ENCODE measurements at places on chromosomes 1 and 21. TPM values are rescaled to one million over a fixed set of nuclear protein-coding genes. Genes with fewer than 3 reads are reported as not detected.
A peak's percentile ranks its signal among the peaks of the same experiment; 100 is the strongest.

DNA sequence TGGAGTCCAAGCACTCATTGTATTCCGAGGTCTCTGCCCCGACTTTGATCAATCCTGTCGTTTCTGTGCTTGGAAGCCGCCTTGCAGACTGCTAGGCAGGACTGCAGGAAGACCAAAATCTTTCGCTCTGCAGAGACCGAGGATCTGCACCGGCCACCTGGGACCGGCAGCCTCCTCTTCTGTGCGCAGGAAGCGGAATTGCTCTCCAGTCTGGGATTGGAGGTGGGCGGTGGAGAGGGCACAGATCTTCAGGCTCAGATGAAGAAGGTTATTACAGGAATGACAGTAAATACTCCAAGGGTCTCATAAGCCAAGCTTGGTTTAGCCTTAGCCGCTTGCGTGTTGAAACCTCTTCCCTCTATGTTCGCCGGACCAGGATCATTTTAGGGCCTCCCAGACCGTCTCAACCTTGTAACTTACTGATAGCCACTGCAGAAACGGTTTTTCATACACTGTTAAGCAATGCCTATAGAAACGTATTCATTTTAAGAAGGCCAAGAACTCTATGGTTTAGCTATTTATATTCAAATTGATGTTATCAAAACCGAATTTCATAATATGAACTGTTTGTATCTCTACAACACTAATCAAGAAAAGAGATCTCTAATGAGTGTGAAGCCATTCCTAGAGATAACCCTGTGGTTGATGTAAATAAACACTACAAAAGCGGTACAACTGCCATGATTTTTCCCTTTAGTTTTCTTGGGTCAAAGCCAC, 1.1 kb downstream of the MIA3 start:
- no peak for DNase-seq

DNA sequence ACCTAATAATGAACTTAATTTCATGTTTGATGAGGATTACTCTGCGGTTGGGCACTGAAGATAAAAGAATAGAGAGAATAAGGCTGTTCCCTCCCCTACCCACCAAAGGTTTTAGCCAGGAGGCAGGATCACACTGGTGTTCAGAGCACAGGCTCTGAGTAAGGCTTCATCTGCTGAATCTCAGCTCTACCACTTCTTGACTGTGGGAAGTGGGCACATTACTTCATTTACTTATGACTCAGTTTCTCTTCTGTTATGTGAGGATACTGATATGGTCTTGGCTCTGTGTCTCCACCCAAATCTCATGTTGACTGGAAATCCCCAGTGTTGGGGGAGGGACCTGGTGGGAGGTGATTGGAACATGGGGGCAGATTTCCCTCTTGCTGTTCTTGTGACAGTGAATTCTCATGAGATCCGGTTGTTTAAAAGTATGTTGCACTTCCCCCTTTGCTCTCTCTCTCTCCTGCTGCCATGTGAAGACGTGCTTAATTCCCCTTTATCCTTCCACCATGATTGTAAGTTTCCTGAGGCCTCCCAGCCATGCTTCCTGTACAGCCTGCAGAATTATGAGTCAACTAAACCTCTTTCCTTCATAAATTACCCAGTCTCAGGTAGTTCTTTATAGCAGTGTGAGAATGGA, 79.7 kb downstream of the SMYD2 start:
- no peak for DNase-seq

- no peak for DNase-seq
These were observed 156.8 kb downstream of the ZBTB18 start for GRCh38 chr1:244207935-244208244.

DNA sequence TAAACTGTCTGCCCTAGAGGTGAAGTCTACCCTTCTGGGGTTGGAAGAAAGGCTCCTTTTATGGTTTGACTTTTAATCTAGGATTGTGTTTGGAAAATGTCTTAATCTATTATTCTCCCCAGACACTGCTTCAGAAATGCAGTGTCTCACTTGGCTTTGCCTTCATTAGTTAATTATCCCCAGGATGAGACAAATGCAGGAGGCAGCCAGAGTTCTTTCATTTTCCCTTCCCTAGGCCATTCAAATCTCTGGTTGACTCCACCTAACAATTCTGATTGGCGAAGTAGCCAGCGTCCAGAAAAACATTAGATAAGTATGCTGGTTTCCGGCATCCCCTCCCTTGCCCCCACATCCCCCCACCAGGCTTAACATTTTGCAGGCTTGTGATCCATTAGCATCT, 325.8 kb upstream of the PBX1 start:
- no peak for DNase-seq

GRCh38 chr1:10873189-10873588, 76.7 kb upstream of the CASZ1 start:
- DNase-seq, result no peak

Gene CAPN8
- not detected for total RNA-seq

Gene OR2M7
- not detected for total RNA-seq

GRCh38 chr1:98704474-98704873, 43.0 kb downstream of the SNX7 start:
- DNase-seq, result no peak

GRCh38 chr1:189658381-189658780, 819.3 kb downstream of the BRINP3 start:
- peak; percentile 60 for DNase-seq

Gene MPL
- not detected for total RNA-seq

GRCh38 chr1:82226186-82226505, 425.4 kb downstream of the ADGRL2 start:
- no peak for DNase-seq

DNA sequence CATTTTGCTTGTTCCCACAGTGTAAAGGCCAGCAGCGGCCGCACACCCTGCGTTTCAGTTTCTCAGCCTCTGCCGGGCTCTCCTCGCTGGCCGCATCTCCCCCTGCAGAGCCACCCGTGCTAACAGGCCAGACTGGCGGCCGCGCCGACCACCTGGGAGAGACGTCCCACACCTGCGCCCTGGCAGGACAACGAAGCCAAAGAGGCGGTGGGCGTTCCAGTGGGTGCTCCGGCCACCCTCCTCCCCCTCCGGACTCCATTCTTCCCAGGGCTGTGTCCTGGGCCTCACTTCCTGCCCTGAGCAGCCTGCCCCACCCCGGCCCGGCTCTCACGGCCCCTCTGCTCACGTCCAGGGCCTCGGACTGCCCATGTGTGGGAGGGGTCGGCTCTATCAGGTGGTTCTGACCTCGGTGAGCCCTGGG, 31.9 kb upstream of the SLC19A1 start:
- DNase-seq, result no peak

- DNase-seq, result no peak
These were observed 417.9 kb downstream of the PTBP2 start for GRCh38 chr1:97139512-97139911.

DNA sequence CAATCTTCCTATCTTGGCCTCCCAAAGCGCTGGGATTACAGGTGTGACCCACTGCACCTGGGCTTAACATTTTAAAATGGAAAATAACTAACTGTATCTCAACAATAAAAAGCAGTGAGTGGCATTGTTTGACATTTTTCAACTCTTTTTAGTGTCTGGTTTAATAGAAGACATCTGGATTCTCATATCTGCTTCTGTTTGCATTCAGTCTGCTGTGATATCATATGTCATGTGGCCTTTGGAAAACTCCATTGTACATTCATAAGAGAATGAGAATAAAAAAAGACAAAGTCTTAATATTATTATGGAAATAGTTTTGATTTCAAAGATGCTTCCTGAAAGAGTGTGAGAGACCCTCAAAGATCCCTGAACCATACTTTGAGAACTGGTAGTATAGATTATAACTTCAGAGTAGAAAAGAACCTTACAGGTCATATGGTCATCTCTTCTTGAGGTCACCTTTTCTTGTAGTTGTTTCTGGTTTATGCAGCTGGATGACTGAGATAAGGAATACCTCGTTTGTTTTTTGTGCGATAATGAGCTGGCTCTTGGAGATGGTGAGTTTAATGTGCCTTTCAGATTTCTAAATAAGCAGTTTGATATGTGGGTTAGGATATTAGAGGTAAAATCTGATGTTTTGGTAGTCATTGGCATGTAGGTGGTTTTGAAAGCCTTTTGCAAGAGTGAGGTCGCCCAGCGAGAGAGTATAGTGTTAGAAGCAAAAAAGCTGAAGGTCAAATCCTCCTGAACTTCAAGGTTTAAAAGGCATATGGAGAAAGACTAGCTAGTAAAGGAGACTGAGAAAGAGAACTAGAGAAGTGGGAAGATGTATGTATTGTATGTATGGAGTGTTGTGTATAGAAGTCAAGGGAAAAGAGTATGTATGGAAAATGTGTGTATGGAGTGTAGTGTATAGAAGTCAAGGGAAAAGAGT, 17.2 kb downstream of the CEP350 start:
- no peak for DNase-seq

DNA sequence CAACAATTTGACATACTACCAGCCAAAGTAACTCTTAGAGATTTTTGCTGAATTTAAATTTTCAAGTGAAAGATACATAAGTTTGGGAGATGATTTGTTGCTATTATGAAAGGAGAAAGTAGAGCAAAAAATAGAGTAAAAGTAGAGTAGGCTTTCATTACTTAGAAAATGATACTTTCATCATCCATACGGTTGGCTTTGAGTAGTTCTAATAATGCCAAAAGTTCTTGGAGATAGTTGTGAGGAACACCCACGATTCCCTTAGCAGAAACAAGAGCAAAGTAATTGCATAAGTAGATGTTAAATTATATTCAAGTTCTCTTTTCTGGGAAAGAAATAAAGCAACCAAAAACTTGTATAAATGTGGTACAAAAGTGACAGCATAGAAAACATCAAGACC, 95.0 kb upstream of the VAV3 start:
- DNase-seq, result no peak

- no peak for DNase-seq
These were observed 84.4 kb downstream of the HSF2BP start for GRCh38 chr21:43574741-43575472.

DNA sequence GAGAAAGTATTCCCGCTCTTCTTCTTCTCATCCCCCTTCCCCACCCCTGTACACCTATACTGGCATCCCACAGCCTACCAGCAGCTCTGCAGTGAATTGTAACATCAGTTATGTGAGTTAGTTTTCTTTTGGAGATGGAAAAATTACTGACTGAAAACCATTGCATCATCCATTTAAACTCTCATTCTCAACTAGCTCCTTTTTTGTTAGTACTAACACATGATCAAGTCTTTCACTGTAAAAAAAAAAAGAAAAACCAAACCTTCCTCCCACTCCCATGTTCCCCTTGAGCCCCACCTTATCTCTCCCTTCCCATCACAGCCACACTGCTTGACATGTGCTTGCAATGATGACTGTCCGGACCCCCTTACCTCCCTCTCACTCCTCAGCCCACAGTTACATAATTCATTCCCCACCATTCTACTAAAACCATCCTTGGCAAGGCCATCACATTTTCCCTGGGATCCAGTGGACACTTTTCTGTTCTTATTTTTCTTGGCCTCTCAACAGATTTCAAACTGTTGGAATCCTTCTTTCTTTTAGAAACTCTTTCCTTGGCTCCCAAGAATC, 23.2 kb upstream of the RAVER2 start:
- DNase-seq, result no peak

Gene TRIM17
- not detected for total RNA-seq

- DNase-seq, result no peak
These were observed 9.0 kb downstream of the SH2D2A start for GRCh38 chr1:156807627-156808026.

Gene CR1
- total RNA-seq, result not detected

GRCh38 chr1:24801176-24801575, 55.9 kb downstream of the CLIC4 start:
- no peak for DNase-seq

- DNase-seq, result no peak
These were observed 335.9 kb upstream of the DPYD start for GRCh38 chr1:98256700-98257099.

Gene TAF5L
- 25.9 TPM for total RNA-seq

- no peak for DNase-seq
These were observed 153.1 kb upstream of the CXADR start for GRCh38 chr21:17359781-17360180.

Gene RAB42
- 0.46 TPM for total RNA-seq

- DNase-seq, result no peak
These were observed 161.0 kb downstream of the PLXNA2 start for GRCh38 chr1:208083016-208083714.

DNA sequence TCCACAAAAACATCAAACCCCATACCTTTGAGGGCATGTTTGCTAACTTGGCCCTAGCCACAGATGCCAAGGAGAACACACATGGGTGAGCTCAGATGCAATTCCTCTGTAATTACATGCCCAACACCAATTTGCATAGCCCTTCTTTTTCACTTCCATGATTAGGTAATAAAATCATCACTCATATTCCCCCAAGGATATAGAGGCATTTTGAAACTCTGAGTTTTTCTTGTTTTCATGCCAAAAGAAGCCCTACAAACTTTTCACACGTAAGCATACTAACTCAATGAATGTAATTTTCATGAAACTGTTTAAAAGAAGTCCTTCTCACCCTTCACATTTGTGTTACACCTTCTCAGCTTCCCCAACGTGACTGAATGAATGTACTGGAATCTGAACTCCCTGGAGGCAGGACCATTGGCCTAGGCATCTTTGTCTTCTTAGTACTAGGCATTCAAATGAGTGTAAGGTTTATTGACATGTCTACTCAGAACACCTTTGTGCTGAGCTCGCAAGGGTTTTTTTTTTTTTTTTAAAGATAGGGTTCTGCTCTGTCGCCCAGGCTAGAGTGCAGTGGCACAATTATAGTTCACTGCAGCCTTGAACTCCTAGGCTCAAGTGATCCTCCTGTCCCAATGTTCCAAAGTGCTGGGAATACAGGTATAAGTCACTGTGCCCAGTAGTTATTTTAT, 31.0 kb downstream of the FBXO42 start:
- DNase-seq, result no peak

DNA sequence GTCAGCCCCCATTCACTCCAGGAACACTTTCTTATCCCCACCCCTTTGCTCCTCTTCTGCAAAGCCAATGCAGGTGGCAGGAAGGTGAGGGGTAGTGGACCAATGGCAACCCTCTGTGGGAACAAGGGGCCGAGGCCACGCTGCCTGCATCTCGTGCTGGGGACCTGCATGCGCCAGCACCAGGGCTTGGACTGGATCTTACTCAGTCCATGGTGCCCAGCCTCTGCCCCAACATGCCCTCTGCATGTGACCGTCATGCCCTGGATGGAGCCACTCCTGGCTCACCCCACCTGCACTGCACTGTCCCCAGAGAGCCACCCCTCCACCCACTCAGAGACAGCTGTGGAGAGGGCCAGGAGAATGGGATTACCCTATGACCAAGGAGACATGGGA, 22.2 kb downstream of the CITED4 start:
- DNase-seq, result no peak

Gene ADGRB2
- total RNA-seq, result 2.5 TPM

Gene RGS7
- 0.10 TPM for total RNA-seq

DNA sequence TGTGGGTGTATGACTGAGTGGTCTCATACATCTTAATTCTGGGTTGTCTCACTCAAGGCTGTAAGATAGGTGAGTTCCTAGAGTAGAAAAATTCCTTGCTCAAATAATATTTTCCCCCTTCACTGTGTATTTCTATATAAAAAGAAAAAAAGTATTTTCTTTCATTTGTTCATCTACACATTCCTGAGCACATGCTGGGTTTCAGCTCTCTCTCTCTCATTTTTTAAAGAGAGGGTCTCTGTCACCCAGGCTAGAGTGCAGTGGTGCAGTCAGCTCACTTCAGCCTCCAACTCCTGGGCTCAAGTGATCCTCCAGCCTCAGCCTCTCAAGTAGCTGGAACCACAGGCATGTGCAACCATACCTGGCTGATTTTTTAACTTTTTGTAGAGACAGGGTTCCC, 22.0 kb downstream of the DDI2 start:
- no peak for DNase-seq

Data from NCI-H460 (cell line).